Activated naive CD8-positive, alpha-beta T cell treated with anti-CD3 and anti-CD28 coated beads, Interleukin-2, amount 50 U/mL, for 24 hours (primary cell): ENCODE measurements at places on chromosomes 1 and 21.

GRCh38 chr21:39397646-39398385 is 47.8 kb downstream of the LCA5L start:
- no peak for DNase-seq

DNA sequence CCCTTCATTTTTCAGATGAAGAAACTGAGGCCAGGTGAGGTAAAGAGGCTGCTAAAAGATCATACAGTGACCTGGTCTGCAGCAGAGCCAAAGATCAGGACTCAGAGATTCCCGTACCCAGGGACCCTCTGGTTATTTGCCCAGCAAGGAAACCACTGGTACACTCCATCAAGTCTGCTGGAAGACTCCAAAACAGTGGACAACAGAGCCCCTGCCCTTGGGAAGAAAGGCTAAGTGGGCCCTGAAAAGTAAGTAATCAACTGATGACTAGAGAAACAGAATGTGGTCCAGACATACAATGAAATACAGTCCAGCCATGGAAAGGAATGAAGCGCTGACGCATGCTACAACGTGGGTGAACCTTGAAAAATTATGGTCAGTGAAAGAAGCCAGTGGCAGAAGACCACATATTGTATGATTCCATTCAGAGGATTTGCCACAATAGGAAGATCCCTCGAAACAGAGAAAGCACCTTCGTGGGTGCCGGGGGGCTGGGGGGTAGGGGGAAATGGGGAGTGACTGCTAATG is 106.4 kb downstream of the ETS2 start:
- no peak for DNase-seq

GRCh38 chr1:86395751-86396497 is at the start of gene ODF2L:
Gene ODF2L (minus strand): TSS chr1:86396323. CDS start chr1:86387027, 9,296 bp downstream.
- peak; percentile 86 for DNase-seq

DNA sequence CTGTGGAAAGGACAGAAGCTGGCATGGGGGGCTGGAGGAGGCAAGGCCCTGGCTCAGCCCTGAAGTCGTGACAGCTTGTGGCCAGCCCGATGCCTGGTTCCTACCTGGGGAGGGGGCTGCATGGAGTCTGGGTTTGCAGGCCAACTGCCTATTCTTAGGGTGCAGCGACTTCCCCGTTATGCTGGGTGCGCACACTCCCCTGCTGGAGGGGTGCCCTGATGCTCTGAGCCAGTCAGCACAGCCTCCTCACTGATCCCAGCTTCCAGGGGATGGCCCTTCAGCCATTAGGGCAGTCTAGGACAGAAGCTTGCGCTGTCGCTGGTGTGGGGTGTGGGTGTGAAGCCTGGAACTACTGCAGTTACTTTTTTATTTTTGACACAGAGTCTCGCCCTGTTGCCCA is 30.0 kb upstream of the SLC19A1 start:
- DNase-seq, result no peak

DNA sequence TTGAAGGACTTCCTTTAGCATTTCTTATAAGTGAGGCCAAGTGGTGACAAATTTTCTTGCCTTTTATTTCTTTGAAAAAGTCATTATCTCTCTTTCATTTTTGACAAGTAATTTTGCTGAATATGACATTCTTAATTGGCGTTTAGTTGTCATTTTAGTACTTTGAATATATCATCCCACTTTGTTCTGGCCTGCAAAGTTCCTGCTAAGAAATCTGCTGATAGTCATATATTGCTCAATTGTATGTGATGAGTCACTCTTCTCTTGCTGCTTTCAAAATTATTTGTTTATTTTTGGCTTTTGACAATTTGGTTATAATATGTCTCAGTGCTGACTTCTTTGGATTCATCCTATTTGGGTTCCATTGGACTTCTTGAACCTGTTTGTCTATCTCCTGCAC is 312.6 kb downstream of the DUSP10 start:
- no peak for DNase-seq

DNA sequence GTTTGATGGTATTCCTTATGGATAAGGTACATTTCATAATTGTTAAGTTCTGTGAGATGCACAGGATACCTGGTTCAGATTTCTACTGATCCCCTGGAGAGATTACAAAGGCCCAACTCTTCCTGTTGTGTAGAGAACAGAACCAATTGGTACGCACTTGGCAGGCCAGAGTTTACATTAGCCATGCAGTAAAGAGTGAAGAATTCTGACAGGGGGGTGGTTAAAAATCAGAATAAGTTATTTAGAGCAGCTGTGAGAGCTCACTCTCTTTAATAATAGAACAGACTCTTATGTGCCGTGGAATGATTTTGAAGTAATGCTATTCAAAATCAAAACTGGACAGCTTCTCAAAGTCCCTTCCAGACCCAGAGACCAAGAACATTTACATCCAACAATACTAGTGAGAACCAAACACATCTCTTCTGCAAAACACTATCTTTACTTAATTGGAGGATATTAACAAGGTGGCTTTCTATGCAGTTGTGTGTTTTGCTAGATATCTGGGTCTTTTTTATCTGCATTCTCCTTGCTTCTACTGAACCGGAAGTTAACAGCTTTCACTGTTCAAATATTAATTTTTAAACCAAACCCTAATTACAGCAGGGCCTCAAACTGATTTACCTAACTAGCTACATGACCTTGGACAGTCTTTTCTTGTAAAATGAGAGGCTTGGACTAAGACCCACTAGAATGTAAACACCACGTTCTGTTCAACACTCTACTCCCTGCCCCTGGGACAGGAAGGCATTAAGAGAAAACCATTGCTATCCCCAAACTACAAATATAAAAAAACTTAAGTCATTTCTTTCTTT is 4.0 kb downstream of the USP24 start:
- DNase-seq, result no peak

DNA sequence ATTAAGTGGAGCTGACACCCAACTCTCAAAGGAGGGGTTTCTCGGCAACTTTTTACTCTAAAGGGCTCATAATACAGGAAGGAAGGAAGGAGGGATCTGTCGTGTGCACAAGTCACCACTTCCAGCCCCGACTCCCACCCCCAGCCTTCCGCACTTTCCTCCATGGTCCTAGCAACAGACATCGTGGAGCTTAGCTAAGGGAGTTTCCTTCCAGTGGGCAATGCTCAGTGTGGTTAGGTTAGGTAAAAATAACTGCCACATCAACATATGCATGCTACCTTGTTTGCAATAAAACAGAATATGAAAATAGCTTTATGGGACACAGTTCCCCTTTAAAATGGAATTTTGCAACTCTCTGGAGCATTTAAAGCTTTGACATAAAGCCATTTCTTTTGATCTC is 35.2 kb downstream of the KANK4 start:
- DNase-seq, result no peak

GRCh38 chr1:160109686-160110085 is 5.9 kb upstream of the ATP1A2 start:
- no peak for DNase-seq

DNA sequence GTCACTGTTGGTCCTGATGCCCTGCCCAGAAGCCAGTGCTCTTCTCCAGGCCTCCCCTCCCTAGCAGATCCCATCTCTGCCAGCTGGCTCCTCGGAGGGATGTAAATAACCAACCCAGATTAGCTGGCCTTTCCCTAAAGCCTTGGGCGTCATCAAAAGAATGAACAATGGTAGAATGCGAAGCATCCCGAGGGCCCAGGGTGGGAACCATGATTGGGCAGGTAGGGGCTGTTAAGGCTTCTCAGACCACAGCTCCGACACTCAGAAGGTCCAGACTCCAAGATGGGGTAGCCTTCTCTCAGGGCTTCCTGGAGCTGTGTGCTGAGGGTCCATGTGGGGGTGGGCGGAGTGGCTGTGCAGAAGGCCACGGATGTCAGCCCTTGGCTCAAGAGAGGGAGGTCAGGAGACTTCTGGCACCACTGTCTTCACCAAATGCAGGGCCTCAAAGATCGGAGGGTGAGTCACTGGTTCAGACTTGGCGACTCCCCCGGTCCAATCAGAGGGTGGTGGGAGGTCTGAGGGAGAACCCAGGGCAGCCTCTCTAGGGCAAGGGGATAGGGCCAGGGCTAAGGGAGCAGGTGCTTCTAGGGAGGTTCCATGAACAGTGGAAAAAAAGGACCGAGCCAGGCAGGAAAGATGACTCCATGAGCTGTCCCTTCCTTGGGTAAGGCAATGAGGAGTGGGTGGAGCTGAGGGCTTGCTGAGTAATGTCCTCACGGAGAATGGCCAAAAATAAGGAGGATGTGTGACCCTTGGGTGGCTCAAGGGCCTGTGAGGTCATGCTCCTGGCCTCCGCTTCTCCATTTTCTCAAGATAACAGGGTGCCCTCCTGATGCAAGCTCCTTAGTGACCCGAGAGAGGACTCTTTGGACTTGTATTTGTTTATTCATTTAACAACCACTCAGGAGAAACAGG is 58.4 kb upstream of the EPS8L3 start:
- DNase-seq, result no peak

DNA sequence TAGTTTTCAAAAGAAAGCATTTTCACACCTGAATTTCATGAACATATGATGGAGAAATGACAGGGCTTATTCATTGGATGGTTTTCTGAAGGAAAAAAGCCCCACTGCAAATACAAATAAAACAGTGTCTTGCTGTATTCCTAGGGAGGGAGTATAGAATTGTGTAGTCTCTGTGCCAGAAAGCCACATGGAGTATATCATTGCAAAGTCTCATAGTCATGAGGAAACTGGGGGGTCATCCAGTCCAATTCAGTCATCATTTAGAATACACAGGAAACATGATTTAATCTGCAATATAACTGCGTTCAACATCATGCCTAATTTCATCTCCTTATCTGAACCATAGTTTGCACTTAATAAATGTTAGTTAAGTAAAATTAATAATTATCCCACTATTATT is 222.3 kb downstream of the NTNG1 start:
- DNase-seq, result no peak

GRCh38 chr1:82555501-82555900 is 754.8 kb downstream of the ADGRL2 start:
- DNase-seq, result no peak

DNA sequence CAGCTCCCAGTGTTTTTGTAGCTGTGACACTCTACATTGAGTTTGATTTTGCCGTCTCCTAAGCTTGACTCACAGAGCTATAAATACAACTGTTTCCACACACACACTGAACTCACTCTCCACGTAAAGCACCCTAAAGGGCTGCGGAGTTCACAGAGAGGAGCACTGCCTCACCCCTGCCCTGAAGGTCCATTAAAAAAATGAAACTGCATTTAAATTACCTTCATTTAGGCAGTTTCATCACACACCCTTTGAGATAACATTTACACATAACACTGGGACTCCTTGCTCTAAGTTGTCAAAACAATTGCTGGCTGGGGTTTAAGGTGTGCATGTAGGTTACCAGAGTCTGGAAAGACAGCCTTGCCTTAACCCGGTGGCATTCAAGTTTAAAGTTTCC is 137.1 kb upstream of the MAGI3 start:
- DNase-seq, result no peak

DNA sequence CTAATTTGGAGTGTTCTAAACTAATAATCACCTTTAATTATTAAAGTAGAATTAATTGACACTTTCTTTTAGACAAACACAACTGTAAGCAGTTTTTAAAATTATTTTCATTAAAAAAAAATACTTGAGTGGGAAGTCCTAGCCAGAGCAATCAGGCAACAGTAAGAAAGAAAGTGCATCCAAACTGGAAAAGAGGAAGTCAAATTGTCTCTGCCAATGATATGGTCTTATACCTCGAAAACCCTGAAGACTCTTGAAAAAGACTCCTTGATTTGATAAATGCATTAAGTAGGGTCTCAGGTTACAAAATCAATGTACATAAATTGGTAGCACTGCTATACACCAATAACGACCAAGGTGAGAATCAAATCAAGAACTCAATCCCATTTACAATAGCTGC is 83.0 kb upstream of the GADD45A start:
- DNase-seq, result no peak

DNA sequence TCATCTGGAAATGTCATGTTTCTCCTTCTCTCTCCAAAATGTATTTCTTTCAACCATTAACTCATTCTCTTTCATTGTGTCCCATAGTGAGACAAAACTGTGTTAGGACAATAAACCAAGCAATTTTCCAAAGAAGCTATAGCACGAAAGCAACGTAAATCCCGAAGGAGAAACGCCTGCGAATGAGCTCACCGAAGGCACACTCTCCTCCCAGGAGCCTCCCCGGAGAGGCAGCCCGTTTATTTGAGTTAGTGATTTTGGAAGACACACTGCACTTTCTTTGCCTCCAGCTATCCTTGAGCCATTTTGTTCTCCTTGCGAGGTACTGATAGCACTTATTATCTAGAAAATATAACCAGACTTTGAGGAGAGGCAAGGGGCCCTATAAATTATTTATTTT is 41.2 kb downstream of the RSPH1 start:
- no peak for DNase-seq

GRCh38 chr1:59731591-59731990 is 83.2 kb upstream of the HOOK1 start:
- DNase-seq, result no peak

DNA sequence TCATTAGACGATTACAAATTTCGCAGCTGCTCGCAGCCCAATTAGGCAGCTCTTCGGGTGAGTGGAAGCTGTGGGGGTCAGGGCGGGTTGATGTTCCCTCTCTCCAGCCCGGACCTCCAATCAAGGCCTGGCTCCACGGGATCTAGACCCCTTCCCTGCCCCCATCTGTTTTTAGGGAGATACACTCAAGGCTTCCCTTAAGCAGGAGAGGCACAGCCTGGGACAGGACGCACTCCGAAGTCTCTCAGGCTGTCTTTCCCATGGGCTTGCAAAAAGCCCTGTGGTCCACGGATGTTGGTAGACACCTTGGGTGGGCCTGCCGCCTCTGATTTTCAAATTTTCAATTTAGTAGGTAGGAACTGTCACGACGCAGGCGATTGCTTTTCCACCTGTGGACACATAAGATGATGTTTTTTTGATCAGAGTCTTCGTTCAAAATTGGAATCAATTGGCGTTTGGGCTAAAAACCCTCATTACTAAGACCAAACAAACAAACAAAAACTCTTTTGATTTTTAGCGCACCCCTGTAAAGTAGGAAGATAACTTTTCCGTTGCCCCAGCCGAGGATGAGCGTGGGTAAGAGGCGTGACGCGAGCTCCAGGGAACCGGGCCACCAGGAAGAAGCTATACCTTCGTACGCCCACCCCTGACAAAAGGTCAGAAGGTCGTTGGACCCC is 2.5 kb upstream of the LHX8 start:
- no peak for DNase-seq

DNA sequence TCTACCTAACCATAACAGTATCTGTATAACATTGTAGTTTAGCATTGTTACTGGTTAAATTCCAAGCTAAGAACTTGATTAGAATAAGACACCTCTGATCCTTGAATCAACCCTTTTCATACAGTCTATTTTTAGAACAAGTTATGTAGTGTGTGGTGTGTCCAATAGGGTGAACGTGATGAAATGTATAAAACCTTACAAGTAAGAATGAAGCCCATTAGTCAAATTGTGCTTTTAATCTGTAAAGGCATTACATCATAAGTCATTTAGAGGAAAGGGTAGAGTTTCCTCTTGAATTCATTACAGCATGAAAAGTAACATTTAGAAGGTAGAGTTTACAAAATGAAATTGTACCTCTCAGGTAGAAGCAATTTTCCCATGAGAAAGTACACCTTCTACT is 479.2 kb downstream of the LTN1 start:
- no peak for DNase-seq

- no peak for DNase-seq
These were observed 137.9 kb downstream of the SLC45A1 start for GRCh38 chr1:8455700-8456307.

- no peak for DNase-seq
These were observed 38.4 kb upstream of the SPAG17 start for GRCh38 chr1:118223426-118223825.
